ENCODE measurements at places on chromosomes 16 and 17.

DNA sequence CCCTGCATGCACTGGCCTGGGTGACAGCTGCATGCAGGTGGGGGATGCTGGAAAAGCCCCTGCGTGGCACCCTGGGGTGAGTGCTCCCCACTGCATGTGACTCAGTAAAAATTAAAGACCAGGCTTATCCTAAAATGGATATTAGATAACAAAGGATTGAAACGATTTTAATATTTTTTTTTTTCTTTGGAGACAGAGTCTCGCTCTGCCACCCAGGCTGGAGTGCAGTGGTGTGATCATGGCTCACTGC lies 334.9 kb downstream of the C16orf95 start:
- DNase-seq = no peak

DNA sequence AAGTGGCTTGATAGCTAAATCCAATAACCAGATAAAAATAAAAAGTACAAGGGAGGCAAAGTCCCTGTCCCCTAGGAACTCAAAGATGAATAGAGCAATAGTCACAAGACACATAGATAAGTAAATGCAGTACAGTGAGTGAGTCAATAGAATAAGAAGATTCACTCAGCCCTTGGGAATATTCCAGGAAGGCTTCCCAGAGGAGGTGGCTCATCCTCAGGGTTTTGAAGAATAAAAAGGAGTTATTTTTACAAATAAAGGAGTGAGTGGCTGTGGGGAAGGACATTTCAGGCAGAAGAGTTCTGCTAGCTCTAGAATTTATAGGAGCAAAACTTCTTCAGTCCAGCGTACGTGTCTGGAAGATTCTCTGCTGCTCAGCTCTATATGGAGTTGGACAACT lies 177.4 kb upstream of the SDK2 start:
- no peak for DNase-seq

GRCh38 chr17:78110363-78111015 lies 18.1 kb downstream of the TMC6 start:
- no peak for DNase-seq

GRCh38 chr16:82633964-82634600 lies 7.3 kb downstream of the CDH13 start:
- no peak for DNase-seq

DNA sequence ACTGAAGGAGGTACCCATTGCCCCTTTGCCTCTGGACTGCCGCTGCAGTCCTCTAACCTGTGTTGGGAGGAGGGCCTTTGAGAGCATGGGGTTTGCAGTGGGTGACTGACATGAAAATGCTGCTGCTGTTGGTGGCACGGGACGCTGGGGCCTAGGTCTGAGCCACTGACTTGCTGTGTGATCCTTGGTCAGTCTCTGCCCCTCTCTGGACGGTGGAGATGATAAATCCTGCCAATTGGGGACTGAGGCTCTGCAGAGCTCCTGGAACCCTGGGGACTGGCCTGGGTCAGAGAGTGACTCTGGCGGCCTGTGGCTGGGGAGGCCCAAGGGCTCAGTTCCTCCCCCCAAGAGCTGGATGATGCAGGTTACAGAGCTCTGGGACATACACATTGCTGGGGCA lies 6.1 kb upstream of the PYDC1 start:
- DNase-seq = no peak

DNA sequence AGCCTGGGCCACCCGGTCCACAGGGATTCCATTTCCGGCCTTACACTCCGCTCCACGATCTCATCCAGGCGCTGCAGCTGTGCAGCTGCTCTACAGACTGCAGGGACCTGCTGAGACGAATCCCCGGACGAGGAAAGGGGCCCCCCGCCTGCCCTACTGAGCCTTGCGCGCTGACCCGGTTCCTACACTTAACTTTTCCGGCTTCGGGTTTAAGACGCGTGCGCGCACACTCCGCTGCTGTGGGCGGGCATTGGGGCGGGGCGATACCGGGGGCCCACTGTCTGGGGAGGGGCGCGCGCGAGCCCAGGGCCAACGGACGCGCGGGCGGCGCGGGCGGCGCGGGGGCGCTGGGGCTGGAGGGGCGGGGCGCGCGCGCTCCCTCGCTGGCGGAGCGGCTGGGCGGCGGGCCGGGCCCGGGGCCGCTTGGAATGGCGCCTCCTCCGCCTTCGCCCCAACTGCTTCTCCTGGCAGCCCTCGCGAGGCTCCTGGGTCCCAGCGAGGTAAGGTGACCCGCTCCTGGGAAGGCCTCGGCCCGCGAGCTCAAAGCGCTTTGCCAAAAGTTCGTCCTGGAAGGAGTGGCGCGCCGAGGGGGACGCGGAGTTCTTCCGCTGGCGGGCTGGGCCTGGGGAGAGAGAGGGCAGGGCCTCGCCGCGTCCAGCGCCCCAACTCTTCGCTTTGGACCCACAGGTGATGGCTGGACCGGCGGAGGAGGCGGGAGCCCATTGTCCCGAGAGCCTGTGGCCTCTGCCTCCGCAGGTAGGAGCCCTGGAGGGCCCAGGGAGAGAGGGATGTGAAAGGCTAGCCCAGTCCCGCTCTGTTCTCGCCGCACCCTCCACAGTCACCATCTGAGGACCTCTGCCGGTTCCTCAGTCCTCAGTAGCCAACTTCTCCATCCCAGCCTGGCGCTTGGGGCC lies at the start of gene TP53I13:
Gene TP53I13, plus strand, starts transcription at position 371 of the 914 bp plus-strand sequence. Its CDS starts 58 bp downstream, at position 429.
- DNase-seq = peak; percentile 93

GRCh38 chr17:12631076-12631475 lies 34.6 kb upstream of the MYOCD start:
- DNase-seq = no peak

GRCh38 chr17:74163271-74163821 lies 40.1 kb upstream of the RPL38 start:
- no peak for DNase-seq
